ENCODE measurements at places on chromosomes 5 and 9.

- DNase-seq: peak; percentile 29
Measured at GRCh38 chr5:124655251-124655917, 91.1 kb downstream of the ZNF608 start.

GRCh38 chr9:97536480-97536879 lies 35.0 kb downstream of the TMOD1 start:
- DNase-seq: no peak

- DNase-seq: no peak
Measured at GRCh38 chr5:143145243-143146160, 258.0 kb downstream of the NR3C1 start.

GRCh38 chr9:37531699-37532098 lies 44.5 kb downstream of the FBXO10 start:
- no peak for DNase-seq

GRCh38 chr9:128078504-128079434 lies 10.7 kb downstream of the SLC25A25 start:
- peak; percentile 59 for DNase-seq

GRCh38 chr9:5288591-5288990 lies 15.9 kb downstream of the RLN2 start:
- DNase-seq: no peak

Data from EL (cell line).